KBM-7 (cell line): ENCODE measurements at places on chromosomes 7 and 10.

- DNase-seq: no peak
Observed at GRCh38 chr7:12712236-12712635, 24.8 kb downstream of the ARL4A start.

DNA sequence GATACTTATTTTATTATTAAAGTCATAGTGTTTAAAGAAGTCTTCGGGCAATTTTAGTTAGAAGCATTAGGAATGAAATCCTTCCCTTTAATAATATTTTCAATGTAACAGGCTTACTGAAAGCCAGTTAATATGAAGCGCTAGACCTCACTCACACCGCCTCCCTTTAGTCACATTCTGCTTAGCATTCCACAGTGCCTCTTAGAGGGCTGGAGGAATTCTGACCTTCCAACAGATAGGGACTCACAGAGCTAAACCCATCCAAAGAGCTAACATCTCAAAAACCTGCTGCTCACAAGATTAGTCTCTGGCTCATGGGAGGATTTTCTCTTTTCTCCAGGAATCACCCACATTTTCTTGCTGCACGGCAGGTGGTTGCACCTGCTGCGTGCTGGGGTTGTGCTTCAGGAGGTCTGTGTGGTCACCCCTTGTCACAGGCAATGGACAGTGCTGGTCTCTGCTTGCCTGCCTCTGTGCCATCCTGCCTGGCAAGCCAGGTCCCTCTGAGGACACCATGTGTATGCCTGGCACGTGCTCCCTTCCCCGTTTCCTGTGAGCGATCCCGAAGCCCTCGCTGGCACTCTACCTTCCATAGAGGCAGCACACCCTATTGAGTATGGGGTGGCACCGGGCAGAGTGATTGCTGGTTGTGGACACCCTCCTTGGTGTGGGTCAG is 91.8 kb downstream of the KLF6 start:
- DNase-seq: no peak

GRCh38 chr7:7100432-7100849 is 81.9 kb upstream of the C1GALT1 start:
- no peak for DNase-seq

DNA sequence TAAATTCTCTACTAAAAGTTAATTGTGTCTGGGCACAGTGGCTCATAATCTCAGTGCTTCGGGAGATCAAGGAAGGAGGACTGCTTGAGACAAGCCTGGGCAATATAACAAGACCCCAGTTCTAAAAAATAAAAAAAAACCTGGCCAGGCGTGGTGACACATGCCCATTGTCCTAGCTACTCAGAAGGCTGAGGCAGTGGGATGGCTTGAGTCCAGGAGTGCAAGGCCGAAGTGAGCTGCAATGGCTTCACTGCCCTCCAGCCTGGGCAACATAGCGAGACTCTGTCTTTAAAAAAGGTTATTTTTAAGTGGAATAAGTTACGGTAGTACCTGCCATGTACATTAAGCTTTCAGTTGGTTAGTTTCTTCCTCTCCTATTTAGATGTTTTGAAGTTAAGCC is 28.9 kb downstream of the CDK14 start:
- DNase-seq: no peak

DNA sequence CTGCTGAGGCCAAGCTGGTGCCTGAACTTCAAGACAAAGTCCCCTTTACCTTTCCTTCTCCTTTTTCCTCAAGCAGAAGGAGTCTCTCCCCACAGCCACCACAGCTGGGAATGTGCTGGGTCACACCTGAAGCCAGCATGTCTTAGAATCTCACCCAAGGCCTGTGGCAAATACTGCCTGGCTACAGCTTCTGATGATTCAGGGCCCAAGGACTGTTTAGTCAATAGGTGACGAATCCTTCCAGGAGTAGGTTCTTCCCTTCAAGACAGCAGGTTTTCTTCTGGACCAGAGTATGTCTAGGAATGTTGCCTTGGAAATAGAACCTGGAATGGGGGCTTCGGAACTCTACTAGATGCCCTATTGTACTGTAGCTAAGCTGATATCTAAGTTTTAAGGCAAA is 374.6 kb downstream of the KIF20B start:
- DNase-seq: no peak

- DNase-seq: no peak
Observed at GRCh38 chr10:73225518-73225917, 21.5 kb downstream of the DNAJC9 start.

- DNase-seq: no peak
Observed at GRCh38 chr7:98223351-98223897, 12.2 kb downstream of the BHLHA15 start.
